ENCODE measurements at places on chromosomes 1 and 21.

GRCh38 chr1:1130206-1131120, 14.6 kb upstream of the C1orf159 start:
- no peak for DNase-seq

DNA sequence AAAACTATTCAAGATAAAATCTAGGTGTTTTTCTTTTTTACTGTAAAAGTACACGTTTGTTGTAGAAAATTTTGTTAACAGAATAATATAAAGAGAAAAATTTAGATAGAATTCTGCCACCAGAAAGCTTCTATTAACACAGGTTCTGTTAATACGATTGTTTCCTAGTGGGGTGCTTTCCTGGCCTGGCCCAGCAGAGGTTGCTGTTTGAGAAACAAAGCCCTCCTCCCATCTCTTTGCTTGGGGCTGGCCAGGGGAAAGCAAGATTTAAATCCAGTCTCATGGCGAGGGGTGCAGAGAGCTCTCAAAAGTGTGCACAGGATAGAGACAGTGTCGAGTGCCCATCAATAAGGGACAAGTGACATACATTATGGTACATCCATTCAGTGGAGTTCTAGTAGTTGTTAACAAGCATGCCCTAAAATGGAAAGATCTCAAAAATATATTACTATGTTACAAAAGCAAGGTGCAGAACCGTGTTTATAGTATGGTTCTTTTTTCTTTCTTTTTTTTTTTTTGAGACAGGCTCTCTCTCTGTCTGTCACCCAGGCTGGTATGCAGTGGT, 14.6 kb upstream of the ACBD3 start:
- no peak for DNase-seq

- DNase-seq: peak; percentile 30
Measured at GRCh38 chr1:87334351-87335174, 5.9 kb downstream of the LMO4 start.

GRCh38 chr1:237309595-237310118, 267.7 kb downstream of the RYR2 start:
- no peak for DNase-seq

GRCh38 chr1:3402258-3403010, 52.0 kb upstream of the ARHGEF16 start:
- no peak for DNase-seq

- no peak for DNase-seq
Measured at GRCh38 chr1:46817814-46818213, 19.0 kb downstream of the CYP4B1 start.

- DNase-seq: peak; percentile 11
Measured at GRCh38 chr21:31564439-31564838, 95.1 kb upstream of the SOD1 start.

- DNase-seq: no peak
Measured at GRCh38 chr1:198523182-198523950, 17.1 kb downstream of the ATP6V1G3 start.

DNA sequence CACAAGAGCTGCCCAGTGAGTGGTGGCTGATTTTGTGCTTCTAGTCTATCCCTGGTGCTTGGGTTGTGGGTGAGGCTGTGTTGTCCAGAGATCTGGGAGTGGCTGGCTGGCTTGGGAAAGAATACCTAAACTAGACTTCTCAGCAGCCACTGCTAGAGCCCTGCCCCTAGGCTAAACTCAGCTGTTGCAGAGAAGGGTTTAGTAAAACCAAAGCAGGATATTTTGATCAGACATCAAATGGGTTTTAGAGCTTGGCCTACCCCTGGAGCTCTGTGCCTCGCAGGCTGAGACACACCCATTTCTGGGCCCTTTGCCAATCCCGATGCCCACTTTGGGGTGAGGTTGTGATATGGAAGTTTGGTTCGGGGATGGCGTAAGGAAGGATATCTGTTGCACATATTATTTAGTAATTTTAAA, 88.5 kb downstream of the UCK2 start:
- DNase-seq: no peak

- no peak for DNase-seq
Measured at GRCh38 chr1:246365708-246366107, 141.4 kb downstream of the SMYD3 start.

DNA sequence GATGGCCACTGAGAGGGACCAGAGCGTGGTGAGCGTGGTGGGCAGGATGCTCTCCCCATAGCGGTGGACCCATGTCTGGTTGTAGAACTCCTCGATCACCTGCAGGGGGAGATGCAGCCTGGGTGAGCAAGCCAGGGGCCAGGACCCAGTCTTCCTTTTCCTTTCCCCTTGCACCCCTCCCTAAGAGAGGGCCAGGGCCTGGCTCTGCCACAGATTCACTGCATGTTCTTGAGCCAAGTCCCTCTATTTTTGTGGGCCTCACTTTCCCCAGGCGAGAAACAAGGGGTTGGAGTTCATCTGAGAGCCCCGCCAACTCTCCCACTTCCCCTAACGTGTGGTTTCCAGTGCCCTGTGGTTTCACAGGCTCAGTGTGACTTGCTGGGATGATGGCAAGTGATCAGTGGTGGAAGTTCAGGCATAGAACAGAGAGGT, 27.5 kb downstream of the SLC2A1 start:
- DNase-seq: no peak

DNA sequence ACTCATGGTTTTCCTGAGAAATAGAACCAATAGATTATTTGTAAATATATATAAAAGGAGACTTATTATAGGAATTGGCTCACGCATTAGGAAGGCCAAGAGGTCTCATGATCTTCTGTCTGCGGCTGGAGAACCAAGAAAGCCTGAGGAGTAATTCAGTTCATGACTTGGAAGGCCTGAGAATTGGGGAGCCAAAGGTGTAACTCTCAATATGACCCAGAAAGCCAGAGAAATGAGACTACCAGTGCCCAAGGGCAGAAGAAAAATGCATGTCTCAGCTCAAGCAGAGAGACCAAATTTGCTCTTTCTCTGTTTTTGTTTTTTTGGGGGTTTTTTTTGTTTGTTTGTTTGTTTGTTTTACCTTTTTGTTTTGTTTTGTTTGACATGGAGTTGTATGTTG, 19.5 kb downstream of the SLAMF7 start:
- no peak for DNase-seq

DNA sequence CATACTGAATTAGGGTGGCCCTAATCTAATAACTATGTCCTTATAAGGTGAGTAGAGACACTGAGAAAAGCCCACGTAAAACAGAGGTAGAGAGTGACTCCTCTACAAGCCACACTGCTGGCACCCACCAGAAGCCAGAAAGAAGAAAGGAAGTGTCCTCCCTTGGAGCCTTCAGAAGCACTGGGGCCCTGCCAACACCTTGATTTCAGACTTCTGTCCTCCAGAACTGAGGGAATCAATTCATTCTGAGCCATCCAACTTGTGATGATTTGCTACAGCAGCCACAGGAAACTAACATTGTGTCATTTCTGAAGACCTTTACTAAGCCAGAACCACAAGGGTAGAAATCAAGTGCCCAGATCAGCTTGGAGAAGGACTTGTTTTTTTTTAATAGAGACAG, 15.0 kb downstream of the GNB1 start:
- DNase-seq: no peak

GRCh38 chr1:117967477-117967876, 37.9 kb downstream of the WDR3 start:
- peak; percentile 28 for DNase-seq

GRCh38 chr1:172417557-172417956, 2.9 kb upstream of the C1orf105 start:
- peak; percentile 72 for DNase-seq

DNA sequence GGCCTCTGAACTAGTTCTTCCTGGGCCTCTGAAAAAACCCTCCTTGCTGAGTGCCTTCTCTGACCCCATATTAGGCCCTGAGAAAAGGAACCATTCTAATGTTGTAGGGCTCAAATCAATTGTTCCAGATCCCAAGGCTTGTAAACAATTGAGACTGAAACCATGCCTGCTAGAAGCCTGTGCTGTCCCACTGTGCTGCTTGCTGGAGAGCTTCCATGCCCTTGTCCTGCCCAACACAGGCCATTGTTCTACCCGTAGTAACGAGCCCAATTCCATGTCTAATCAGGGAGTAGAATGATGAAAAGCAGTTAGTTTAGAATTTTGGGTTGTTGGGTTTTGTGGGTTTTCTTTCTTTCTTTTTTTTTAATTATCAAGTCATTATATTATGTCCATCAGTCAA, 47.4 kb downstream of the ZNF281 start:
- DNase-seq: no peak

- no peak for DNase-seq
Measured at GRCh38 chr1:181032535-181032934, 1.2 kb upstream of the MR1 start.

- DNase-seq: no peak
Measured at GRCh38 chr1:245418077-245418476, 263.3 kb downstream of the KIF26B start.

DNA sequence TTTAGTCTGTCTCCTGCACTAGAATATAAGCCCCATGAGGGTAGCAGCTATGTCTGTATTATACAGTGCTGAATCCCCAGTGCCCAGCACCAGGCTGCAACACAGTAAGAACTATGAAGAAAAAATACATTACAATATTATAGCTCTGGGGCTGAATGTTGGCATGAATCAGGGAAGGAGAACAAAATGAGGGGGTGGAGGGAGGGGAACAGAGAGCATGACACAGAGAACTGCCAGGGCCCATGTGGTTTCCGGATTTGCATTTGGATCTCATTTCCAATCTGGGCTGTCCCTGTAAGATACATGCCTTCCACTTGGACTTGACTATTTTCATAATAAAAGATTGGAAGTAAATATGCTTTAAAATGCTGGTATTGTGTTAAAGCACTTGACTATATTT, 35.8 kb downstream of the C1orf198 start:
- DNase-seq: peak; percentile 22

GRCh38 chr1:31939484-31940329, 1.5 kb upstream of the PTP4A2 start:
- peak; percentile 83 for DNase-seq

DNA sequence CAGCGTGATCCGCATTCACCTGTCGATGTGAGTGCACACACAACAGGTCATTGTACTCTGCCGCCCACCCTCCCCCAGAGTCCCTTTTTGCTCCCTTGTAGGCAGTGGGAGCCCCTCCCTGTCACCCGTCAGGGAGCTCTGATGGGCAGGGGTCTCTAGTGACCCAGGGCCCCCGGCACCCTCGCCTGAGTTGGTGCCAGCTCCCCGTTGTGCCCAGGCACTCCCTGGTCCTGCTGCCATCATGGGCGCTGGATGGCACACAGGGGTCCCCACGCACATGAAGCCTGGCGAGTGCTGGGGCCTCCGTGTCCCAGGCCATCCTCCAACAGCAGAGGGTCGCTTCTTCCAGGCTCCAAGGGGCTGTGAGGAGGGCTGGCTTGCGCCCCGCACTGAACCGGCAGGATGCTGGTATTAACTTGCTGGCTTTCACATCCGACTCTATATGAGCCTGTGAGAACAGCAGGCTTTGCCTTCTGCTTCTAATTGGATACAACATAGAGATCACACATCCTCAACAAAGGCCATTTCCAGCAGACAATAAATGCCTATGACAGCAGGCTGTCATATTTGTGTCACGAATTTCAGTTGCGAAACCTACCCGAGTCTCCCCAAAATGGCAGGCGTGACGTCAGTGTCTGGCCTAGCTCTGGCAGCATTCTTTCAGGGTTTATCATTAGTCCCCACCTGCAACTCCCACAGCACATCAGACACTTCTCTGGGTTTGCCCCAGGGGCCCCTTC, 35.4 kb downstream of the KIAA1614 start:
- no peak for DNase-seq

- DNase-seq: no peak
Measured at GRCh38 chr1:5053744-5054143, 399.3 kb downstream of the AJAP1 start.

GRCh38 chr1:244435562-244436205, 16.0 kb downstream of the ADSS2 start:
- no peak for DNase-seq

DNA sequence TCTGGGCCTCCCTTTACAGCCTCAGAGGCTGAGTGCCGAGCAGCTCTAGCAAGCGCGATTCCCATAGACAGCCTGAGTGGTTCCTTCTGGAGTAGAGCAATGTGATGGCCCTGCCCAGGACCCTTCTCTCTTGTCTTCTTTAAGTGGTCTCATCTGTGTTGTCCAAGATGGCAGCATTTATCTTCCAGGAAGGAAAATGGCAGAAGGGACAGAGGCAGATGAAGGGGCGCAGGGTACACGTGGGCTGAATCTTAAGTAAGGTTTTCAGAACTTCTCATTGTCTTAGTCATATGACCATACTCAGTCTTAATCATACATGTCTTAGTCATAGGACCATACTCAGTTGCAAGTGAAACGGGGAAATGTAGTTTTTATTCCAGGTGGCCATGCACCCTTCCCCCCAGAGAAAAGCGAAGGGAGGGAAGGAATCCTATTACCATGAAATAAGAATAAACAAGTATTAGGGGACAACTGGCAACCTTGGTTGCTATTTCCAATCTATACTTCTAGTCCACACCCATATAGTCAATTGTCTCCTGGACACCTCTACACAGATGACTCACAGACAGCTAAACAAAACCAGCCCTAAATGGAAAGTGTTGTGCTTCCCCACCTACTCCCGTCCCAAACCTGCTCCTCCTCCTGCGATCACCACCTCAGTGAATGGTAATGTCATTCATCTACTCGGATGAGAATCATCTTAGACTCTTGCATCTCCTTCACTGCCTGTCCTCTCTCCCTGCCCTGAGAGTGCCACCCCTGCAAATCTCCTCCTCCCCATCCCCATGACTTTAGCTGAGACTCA, 13.3 kb downstream of the OVAAL start:
- peak; percentile 45 for DNase-seq

DNA sequence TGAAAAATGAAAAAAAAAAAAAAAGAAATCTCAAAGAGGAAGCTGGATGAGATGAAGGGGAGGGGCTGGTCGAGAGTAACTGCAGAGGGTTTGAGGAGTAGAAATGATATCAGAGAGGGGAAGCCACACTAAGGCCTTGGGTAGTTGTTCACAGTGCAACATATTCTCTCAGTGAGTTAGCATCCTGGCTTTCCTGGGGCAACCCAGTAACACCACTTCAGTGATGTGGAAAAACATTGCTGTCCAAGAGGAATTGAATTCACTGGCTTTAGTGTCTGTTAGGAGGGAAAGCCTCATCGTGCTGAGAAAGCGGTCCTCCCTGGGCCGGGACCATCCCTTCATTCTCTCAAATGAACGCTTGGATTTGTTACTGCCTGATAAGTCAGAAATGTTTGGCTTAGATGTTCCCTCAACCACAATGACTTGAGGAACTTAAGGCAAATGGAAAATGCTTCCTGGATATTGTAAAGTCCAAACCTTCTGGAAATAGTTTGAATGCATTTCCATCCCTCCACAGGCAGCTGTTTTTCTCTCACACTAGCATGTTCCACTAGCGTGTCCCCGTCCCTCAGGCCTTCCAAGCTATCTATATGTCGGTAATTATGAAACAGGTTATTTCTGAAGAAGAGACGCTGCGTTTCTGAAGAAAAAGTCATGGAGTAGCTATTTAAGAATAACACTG, 12.2 kb downstream of the TGFB2 start:
- DNase-seq: no peak

Data from RWPE1 (cell line).